ENCODE measurements at places on chromosomes 1 and 21. TPM values are rescaled to one million over a fixed set of nuclear protein-coding genes. Genes with fewer than 3 reads are reported as not detected.

TMCC2 gene
- 2.8 TPM for total RNA-seq

DNA sequence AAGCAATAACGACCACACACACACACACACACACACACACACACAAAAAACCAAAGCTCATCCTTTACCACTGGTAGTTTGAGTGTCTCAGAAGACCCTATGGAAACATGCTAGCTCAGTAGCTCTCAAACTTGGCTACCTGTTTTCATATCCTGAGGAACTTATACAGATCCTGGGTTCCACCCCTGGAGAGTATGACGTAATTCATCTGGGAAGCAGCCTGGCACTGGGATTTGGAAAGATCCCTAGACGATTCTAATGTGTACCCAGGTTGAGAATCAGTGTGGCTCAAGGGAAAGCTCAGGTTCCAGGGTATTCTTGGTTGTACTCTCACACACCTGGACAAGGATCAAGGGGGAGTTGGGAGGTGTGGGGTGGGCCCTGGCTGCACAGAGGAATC lies 85.9 kb downstream of the SELENOF start:
- DNase-seq = no peak

DNA sequence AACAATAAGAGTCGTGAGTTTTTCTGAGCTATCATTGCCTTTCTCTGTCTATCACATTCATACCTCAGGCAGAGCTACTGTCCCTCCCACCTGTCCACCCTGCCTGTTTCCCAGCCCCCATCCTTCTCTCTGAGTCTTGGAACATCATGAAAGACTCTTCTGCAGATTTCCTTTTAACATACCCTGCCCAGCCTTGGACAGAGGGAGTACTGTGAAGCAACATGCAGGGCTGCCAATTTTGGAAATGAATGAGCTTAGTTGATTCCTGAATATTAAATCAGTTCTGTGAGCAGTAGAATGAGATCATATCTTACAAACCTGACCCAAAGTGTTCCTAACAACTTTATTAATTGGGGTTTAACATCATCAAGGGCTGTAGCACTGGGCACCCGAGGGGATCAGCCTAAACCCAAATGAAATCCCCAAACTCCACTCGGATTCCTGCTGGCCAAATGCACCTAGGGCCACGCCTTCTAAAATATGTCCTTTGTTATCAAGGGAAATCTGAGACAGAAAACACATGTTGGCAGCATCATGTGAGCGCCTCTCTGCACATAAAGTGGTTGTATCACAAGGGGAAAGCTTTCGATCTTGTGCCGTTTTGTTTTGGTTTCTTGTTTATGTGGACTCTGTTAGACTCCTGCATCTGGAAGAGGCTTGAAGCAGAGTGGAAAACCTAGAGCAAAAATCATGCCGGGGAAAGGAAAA lies 357.6 kb downstream of the KIF26B start:
- DNase-seq = no peak

DNA sequence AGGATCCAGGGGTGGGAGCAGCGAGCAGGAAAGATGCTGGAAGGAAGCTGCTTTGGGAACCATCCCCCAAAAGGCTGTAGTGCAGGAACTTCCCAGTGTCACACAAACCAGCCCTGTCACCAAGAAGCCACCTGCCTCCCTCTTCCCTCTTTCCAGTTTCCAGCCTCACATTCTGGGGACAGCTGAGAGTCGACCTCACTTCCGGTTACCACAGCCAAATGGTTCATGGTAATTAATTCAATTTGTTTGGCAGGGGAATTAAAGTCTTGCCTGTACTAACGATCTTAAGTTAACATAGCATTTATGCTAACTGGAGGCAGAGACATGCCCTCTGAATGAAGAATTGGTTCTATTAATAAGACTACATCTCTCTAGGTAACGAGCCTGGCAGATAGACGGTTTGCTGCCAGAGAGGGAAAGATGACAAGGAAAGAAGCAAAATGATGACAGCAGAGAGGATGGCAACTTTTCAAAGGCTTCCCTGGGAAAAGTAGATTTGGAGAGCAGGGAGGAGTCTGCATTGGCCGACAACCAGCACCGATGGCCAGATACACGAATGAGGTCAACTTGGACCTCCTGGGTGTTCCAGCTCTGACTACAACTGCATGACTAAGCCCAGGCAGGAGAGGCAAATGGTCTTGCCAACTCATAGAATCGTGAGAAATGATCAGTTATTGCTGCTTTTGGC lies 64.1 kb downstream of the TMCO4 start:
- no peak for DNase-seq

SPTA1 gene
- total RNA-seq = 0.14 TPM

DNA sequence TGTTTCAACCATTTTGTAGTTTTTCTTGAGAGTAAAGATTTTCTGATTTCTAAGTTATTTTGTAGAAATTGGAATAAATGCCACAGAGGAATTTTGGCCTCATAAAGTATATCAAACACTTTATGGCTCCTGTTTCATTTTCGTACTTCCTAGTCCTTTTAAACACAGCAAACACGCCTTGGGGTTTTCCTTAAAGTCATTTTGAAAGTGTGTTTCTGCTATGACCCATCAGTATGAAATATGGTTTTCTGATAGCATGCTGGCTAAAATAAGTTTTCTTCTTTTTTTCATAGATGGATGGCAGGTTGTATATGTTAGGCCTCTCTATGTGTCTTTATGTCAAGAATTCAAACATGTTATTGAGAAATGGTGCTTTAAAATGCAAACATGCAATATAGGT lies 940.1 kb upstream of the TMPRSS15 start:
- no peak for DNase-seq

WNT3A gene
- not detected for total RNA-seq

GRCh38 chr1:202046227-202046626 lies 35.8 kb downstream of the ELF3 start:
- DNase-seq = no peak

DNA sequence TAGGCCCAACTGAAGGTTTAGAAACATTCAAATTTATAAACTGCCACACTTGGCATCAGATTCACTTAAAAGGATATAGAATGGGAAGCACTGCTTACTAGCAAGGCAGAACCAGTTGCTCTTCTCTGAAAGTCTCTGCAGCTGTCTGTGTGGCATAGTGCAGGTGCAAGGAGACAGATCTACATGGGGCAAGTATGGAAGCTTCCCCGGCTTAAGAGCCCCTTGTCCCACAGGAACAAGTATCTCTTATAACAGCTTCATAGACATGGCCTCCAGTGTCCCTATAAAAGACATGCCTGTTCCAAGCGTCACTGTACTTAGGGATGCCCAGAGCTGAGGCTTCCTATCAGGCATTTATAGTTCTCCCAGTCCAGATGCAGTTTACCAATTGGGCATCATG lies 26.5 kb downstream of the ZBTB8B start:
- DNase-seq = no peak

DNA sequence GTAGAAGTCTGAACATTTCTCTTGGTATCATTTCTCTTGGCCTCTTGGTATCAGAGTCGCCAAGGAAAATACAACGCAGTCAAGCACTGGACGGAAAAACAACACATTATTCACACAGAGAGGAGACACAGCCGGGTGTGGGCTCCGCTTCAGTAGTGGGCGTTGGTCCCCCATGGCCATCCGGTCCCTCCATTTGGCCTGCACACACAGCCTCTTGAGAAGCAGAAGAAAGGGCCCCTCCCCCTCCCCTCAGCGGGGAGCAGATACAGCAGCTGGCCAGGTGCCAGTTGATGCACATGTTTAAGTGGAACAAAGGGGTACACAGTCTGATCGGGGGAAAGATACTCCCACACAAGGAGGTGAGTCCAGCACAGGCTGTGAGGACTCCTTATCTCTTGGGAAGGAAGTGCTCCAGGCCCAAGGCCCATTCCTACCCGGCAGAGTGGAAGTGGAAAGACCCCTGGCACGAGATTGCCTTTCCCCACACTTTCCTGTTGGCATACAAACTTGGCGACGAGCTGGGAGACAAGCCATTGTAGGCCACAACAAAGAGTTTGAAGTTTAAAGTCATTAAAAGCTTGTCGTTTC lies 311.3 kb downstream of the FAM72C start:
- no peak for DNase-seq

DNA sequence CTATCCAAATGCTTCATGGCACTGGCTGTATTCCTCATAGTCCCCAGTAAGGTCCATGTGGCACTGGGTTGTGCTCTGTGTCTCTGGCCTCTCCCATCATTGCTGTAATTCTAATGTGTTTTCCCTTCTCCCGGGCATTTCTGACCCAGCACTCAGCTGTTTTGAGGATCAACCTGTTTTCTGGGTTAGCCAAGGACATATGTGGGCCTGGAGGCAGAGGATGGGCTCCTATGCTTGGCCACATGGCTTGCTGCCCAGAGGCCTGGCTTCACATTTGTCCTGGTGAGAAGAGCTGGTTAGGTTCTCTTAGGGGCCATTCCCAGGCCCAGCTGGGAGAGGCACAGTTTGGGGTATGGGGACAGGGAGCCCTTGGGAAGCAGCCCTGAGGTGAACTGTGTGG lies 103.1 kb downstream of the FAM78B start:
- no peak for DNase-seq

DNA sequence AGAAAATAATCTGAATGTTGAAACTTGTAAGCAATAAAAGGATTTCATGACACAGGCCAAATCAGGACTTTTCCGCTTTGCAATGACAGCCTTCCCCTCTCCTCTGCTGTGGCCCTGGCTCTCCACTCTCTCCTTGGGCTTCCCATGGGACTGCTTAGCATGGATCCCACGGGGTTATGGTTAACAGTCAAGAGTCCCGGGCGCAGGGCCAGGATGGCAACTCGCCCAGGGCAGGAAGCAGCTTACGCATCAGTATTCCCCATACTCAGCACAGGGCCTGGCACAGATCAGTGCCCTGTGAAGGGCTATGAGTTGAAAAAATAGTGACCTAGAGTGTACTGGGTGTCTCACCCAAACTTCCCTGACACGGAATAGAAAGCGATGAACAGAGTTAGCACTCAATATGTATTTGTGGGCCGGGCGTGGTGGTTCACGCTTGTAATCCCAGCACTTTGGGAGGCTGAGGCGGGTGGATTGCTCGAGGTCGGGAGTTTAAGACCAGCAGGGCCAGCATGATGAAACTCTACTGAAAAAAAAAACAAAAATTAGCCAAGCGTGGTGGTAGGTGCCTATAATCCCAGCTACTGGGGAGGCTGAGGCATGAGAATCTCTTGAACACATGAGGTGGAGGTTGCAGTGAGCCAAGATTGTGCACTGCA lies 29.1 kb upstream of the GRHL3 start:
- DNase-seq = peak; percentile 77

CBR3 gene
- 20.2 TPM for total RNA-seq

DNA sequence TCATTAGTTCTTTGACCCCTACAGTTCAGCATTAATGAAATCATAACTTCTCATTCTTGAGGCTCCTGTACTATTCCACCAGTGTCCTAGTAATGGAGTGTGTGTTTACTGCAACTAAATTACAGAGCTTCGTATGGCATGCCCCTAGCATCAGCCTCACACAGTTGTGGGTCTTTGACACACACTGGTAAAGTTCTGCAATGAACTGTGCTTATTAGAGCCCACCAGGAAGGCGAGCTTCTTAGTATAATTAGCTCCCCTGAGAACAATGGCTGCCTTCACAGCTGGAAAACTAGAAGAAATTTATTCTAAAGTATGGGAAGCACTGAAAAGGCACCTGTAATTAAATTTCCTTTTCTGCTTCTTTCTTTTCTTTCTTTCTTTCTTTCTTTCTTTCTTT lies 251.1 kb upstream of the RGS18 start:
- DNase-seq = no peak

- no peak for DNase-seq
Measured at GRCh38 chr1:8239306-8240023, 78.4 kb upstream of the SLC45A1 start.

- DNase-seq = no peak
Measured at GRCh38 chr1:36664571-36665287, 182.0 kb upstream of the CSF3R start.

GRCh38 chr1:14220811-14221210 lies 377.7 kb upstream of the KAZN start:
- DNase-seq = no peak

DNA sequence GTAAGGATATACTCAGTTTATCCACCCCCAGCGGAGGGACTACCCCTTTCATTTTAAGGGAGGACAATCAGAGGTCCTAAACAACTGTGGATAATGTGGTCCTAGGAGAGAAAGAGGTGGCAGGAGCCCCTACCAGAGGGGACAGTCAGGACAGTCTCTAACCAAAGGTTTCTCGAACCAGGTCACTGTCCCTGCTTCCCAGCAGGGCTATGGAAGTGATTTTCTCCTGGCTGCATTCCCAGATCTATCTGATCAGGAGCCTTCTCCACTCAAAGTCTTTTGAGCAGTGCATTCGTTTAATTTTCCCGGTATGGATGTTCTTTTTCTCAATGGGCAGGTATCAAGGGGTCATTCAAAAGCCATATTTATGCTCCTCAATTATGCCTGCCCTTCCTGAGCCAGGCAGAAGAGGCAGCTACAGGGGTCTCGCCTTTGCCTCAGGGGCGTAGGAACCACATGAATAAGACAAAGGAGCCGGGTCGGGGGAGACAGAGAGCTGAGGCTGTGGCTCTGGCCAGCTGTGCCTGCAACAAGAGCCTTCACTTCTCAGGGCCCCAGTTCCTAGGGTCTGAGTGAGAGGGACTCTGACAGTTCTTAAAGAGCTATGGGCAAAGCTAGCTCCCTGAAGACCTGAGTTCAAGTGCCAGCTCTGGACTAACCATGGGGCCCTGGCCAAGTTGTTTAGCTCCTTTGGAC lies 62.5 kb upstream of the DMRTB1 start:
- DNase-seq = no peak

GRCh38 chr1:109786531-109787021 lies 22.9 kb upstream of the EPS8L3 start:
- no peak for DNase-seq

DNA sequence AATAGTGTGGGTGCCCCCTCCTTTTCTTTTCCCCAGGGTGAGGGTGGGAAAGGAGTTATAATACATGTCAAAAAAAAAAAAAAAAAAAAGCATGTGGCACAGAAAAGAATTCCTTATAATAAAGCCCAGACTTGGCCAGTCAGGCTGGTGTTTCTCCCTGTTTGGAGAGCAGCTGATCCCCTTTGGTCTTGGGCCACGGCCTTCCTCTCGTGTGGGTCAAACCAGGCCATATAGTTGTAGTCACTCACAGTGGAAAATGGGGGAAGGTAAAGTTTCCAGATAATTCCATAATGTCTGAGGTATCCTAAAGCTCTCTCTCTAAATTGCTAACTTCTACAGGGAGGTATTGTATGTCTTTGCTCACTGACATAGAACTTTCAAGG lies 22.0 kb downstream of the CLIC6 start:
- no peak for DNase-seq

GRCh38 chr1:37310064-37310463 lies 164.3 kb upstream of the ZC3H12A start:
- DNase-seq = no peak

- DNase-seq = no peak
Measured at GRCh38 chr1:23422941-23423340, 1.6 kb downstream of the TCEA3 start.

PIK3R3 gene
- 10.7 TPM for total RNA-seq

DNA sequence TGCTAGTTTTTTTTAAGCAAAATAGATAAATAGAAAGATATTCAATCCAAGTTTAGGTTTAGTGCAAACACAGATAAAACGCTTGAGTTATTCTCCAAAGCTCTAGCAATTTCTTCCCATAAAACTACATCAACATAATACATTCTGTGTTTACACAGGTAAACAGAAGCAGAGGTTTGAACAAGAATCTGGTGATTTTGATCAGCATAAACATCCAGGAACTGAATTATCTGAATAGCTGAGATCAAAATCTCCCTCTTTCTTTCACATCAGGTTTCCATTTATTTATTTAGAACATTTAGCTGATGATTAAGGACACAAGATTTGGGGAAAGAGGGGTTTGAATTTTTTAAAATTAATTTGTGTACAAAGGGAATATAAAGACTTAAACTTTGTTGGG lies 1564.6 kb downstream of the MRPL39 start:
- DNase-seq = no peak

OR2L5 gene
- not detected for total RNA-seq

Measured in pulmonary artery endothelial cell (primary cell).